Stimulated activated CD4-positive, alpha-beta T cell treated with anti-CD3 and anti-CD28 coated beads, Interleukin-4, amount 100 ng/mL, for 24 hours (primary cell): ENCODE measurements at places on chromosomes 2 and 18.

- no peak for DNase-seq
Observed at GRCh38 chr2:9060819-9061218, 57.3 kb upstream of the MBOAT2 start.

- DNase-seq = no peak
Observed at GRCh38 chr2:77387324-77387723, 134.9 kb downstream of the LRRTM4 start.

DNA sequence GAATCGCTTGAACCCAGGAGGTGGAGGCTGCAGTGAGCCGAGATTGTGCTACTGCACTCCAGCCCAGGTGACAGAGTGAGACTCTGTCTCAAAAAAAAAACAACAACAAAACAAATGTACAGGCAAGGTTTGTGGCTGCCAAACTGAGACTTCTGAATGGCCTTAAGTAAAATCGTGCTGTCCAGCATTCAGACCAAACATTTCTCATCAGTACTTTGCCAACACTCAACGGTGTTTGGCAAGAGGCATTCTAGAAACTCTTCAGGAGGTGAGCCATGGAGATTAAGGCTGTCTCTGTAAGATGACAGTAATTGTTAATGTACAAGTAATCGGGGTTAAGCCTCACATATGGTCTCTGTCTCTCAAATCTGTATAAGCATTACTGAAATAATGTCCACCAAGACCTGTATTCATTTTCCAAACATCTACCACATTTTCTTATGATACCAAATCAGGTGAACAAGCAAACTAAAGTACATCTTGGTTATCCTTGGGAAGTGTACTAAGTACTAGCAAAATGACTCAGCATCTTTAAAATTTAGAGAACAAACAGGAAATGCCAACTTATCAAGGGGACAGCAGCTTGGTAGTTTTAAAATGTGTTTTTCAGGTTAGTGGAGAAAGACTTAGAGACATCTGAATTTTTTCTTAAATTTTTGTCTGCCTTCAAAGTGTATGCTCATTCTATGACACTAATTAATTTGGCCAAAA, 29.3 kb downstream of the SERPINE2 start:
- no peak for DNase-seq

- DNase-seq = no peak
Observed at GRCh38 chr2:217905395-217905794, 97.4 kb downstream of the TNS1 start.

DNA sequence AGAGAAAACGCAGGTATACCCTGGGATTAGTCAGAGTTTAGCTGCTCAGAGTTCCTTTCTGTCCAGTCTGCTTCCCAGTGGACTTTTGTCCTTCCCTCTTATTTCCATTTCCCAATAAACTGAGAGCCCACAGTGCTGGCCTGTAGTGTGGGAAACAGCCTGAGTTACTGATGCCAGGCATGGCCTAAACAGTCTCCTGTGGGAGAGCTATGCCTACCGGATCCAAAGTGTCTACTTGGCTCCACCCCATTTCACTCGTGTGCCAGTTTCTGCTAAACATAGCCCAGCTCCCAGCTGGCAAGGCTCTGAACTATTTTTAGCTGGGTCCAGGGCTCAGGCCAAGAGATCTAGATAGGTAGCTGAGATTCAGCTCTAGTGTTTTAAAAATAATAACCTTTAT, 15.6 kb upstream of the PPP1CB start:
- no peak for DNase-seq

DNA sequence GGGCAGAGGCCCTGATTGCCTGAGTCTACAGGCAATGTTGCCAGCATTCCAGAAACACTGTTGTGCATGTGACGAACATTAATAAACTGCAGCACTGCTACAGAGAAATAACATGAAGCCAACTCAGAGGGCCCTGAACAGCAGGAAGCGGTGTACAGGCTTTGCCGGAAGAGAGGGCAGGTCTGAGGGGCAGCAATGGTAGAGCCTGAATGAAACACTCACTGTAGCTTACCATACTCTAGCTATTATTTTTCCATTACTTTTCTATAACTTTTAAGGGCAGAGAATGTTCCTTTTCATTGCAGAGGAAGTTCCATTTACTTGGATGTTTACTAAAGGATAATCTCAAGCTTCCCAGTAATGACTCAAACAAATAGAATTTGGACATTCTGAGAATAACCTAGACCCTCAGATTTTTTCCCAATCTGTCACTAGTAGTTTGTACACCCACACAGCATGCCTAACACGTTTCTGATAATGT, 150.4 kb downstream of the MTX2 start:
- no peak for DNase-seq

DNA sequence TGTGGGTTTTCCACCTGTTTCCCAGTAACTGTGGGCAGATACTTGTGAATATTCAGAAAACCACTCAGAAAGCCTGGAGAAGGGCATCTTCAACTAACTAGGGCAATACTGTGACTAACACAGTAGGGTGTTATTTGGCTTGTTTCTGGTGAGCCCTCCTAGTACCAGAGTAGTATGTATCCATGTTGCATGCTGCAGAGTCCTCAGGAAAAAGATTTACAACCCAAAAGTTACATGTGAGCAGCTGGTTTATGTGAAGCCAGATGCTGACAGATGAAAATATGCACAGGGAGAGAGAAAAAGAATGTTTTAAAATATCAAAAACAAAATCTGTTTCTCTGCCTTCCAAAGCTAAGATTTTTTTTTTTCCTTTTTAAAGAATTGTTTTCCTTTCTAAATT, 333.2 kb upstream of the UBE2E3 start:
- no peak for DNase-seq

DNA sequence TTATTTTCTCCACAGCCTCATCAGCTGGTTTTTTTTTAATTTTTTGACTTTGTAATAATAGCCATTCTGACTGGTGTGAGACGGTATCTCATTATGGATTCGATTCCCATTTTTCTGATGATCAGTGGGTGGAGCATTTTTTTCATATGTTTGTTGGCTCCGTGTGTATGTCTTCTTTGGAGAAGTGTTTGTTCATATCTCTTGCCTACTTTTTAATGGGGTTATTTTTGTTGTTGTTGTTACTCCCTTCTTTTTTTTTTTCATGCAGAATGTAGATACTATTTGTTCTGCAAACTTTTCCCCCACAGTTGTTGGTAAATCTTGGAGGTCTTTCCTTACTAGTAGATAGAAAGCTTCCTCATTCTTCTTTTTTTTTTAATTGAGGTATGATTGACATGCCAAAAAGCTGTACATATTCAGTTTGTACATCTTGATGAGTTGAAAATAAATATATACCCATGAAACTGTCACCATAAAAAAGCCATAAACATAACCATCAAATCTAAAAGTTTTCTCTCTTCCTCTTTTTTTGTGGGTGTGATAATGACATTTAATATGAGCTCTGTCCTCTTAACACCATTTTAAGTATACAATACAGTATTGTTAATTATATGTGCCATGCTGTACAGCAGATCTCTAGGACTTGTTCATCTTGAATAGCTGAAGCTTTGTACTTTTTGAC, 21.8 kb upstream of the NT5DC4 start:
- DNase-seq = no peak

GRCh38 chr2:151860210-151860609, 32.0 kb upstream of the ARL5A start:
- no peak for DNase-seq
